CMK (cell line): ENCODE measurements at places on chromosomes 16 and 17.

GRCh38 chr16:67750466-67750865 lies 31.4 kb upstream of the GFOD2 start:
- DNase-seq: no peak

GRCh38 chr16:78599271-78599670 lies 499.8 kb downstream of the WWOX start:
- no peak for DNase-seq

- no peak for DNase-seq
Measured at GRCh38 chr16:90015586-90016338, 3.5 kb downstream of the DBNDD1 start.

DNA sequence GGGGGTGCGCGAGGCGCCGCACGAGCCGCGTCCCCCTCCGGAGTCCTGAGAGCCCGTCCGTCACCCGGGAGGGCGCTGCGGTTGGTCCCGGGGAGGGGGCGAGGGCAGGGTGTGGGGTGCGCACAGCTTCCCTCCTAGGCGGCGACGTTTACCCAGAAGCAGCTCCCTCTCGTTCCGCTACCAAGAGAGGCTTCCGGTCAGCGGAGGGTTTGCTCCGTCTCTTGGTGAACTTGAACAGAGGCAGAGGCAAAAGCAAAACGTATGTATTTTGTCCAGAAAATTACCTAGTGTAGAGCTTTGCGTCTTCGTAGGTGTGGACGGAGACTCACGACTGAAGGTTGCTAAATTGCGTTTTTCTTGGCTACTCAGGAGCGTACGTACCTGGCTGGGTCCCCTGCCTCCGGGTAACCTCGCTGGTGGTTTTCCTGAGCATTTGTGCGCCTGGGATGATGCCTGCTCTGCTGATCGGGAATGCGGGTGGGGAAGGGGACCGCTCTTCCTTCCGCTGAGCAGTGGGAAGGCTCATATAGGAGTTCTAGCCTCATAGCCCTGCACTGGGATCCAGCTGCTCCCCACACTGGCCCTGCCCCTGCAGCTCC lies 833 bp downstream of the WSCD1 start:
- no peak for DNase-seq

- DNase-seq: no peak
Measured at GRCh38 chr16:27374221-27374803, 27.7 kb upstream of the IL21R start.

DNA sequence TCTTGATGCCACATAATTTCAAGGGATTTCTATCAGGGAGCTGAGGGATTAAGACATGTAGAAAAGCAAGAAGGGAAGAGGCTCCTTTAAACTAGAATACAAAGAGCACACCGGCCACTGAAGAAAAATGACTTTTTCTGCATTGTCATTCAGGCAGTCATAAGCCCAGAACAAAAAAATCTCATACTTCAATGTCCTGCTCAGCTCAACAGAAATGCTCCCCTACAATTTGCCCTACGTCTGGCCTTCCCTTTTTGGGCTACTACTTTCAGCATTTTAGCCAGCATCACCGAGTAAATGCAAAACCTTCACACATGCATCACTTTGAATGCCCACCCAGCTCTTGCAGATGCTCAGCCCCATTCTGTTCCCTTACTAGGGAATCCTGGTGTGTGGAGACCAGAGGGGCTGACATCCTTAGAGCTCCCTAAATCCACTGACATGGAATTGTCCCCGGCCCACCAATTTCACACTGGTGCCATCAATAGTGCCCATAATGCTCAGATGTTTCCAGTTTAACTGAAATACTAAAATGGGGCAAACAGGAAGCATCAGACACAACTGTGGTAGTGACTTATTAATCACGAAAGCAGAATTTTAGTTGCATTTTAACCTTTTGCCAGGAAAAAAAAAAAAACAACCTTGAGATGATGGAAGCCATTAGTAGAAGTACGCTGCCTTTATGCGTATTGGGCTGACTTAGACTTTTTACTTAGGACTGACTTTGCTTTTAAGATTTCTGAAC lies 2.7 kb downstream of the MAP3K14 start:
- no peak for DNase-seq

DNA sequence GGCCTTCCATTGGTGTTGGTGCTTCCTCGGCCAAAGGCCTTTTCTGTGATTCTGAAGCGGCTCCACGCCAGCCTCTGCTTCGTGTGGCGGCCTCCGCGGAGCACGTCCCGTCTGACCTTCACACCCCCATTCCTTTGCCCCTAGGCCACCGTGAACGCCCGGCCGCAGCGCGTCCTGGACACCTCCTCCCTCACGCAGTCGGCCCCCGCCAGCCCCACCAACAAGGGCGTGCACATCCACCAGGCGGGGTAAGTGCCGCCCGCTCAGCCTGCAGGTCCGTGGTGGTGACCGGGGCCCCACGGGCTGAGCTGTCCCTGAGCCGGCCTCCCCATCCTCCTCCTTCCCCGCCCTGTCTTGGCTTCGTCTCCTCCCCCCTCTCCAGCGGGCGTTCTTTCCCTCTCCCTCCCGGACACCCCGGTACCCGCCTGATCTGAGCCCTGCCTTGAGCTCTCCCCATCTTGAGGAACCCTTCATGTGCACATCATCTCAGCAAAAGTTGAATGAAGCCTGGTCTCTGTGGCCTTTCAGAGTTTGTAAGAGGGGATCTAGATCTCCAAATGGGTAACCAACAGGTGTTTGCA lies 69.0 kb upstream of the CHMP6 start:
- no peak for DNase-seq

DNA sequence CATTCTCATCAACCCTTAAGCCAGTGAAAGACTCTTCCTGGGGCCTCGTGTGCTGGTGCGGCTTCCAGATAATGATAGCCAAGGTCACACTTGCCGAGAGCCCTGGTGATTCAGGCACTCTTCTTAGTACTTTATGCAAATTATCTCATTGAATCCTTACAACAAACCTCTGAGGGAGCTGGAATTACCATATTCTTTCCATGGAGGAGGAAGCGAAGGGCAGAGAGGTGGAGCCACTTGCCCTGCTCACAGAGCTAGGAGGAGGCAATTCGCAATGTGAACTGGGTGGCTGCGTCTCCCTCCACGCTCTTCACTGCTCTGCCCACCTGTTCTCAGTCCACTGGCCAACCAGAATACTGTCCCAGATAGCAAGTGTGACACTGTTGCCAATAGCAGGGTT lies 409.7 kb downstream of the SNX29 start:
- no peak for DNase-seq

- DNase-seq: no peak
Measured at GRCh38 chr16:88754109-88754911, 30.7 kb downstream of the PIEZO1 start.

DNA sequence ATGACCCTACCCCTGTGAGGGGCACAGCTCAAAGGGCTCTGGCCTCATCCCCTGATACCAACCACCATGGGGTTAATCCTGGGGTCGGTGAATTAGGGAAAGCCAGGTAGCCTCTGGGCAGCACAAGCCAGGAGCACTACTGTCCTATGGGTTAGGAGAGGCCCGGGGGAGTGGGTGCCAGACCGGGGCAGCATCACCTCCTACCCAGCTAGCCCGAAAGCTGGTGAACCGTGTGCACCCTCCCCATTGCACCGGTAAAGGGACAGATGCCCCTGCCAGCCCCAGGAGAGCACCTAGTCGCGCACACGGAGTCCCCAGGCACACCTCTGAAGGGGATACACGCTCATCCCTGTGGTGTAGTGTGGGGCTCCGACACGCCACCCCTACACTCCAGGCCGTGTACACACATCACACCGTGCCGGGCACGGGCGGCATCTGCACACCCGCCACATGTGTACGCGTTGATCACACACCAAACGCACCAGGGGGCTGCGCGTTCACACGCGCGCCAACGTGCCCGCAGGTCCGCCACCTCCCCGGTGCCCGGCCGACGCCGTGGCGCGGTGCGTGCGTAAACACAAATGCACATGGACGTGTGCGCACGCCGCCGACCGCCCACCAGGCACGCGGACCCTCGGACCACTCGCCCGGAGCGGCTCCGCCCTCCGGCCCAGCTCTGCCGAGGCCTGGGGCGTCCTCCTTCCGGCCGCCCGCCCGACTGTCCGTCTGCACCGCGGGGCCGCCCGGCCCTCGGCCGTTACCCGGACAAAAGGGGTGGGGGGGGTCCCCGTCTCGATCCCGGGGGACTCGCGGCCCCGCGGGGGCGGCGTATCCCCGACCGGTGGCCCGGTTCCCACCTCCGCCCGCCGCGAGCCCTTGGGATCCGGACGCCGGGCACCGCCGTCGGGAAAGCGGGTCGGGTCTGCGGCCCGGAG lies 785 bp downstream of the UBALD1 start:
- peak; percentile 61 for DNase-seq

DNA sequence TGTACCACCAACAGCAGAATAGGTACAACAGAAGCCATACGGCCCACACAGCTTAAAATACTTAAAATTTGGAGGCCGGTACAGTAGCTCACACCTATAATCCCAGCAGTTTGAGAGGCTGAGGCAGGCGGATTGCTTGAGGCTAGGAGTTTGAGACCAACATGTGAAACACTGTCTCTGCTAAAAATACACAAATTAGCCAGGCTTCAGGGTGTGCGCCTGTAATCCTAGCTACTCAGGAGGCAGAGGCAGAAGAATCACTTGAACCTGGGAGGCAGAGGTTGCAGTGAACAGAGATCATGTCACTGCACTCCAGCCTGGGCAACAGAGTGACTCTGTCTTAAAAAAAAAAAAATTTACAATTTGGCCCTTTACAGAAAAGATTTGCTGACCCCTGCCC lies 17.0 kb downstream of the GFOD2 start:
- no peak for DNase-seq

DNA sequence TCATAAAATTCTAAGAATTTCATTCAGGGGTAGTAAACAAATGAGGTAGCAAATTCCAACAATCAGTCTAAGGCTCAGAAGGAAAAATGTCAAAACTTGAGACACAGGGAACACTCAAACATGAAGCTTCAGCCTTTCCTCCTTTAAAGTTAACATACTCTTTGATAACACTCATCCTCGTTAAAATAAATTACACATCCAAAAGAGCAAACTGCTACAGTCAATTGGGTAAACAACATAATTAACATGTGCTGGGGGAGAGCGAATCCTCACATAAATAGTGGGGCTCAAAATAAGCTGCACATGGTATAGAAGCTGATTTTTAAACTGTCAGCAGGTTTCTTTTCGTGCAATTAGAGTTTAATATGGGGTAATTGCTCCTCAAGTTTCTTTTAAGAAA lies 12.9 kb downstream of the GRB2 start:
- no peak for DNase-seq

GRCh38 chr17:81253358-81254131 lies 14.4 kb downstream of the NDUFAF8 start:
- no peak for DNase-seq

DNA sequence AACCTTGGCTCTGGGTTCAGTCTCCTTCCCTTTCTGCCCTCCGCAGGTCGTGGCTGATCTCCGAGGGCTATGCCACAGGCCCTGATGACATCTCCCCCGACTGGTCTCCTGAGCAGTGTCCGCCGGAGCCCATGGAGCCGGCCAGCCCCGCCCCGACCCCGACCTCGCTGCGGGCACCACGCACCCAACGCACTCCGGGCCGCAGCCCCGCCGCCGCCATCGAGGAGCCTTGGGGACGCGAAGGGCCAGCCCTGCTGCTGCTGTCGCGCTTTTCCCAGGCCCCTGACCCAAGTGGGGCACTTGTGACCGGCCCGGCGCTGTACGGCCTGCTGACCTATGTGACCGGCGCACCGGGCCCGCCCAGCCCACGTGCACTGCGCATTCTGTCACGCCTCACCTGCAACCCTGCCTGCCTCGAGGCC lies 5.1 kb downstream of the ARMC5 start:
- DNase-seq: no peak

DNA sequence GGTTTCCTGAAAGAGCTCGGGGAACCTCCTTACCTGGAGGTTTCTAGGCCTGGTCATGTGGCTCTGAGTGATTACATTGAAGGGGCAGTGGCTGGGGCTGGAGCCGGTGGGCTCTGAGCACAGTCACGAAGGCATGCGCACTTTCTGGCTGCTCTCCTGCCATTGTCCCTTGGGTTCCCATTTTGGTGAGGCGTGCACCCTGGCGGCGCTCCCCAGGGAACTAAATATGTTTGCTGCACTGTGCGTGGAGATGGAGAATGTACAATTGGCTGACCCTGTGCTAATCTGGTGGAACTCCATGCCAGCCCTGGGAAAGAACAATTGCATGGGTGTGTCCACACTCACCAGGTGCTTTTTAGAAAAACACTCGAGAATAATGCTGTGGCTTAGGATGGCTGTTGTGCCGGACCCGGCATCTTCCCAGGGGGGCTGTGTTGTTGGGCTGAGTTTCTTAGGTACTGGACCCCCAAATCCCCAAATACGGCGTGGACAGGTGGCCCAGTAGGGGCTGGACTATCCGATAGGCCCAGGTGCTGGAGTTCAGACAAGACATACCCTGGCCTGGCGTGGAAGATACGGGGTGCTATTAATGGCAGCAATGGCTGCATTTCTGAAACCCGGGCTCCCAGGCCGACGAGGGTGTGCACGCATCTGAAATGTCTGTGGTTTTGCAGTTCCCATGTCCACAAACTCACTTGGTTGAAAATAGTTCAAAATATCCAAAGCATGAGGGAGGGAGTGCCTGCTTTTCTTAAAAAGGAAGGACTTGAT lies 230.5 kb downstream of the SEC14L1 start:
- no peak for DNase-seq

GRCh38 chr17:65039336-65039988 lies 17.1 kb downstream of the GNA13 start:
- no peak for DNase-seq

DNA sequence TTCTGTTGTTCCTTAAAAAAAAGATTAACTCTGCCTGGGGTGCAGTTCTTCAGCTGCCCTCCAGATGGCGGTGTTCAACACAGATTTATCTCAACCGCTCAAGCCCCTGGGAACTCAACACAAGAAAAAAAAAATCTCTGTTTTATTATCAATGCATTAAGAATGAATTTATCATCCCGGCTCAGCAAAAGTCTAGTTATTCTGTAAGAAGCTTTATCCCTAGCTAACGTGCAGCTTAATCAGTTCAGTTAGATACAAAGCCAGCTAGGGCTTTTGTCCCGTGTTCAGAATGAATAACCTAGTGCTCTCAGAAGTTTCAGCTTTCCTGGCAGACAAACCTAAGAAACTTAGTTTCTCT lies 475.9 kb upstream of the CCL2 start:
- peak; percentile 37 for DNase-seq

DNA sequence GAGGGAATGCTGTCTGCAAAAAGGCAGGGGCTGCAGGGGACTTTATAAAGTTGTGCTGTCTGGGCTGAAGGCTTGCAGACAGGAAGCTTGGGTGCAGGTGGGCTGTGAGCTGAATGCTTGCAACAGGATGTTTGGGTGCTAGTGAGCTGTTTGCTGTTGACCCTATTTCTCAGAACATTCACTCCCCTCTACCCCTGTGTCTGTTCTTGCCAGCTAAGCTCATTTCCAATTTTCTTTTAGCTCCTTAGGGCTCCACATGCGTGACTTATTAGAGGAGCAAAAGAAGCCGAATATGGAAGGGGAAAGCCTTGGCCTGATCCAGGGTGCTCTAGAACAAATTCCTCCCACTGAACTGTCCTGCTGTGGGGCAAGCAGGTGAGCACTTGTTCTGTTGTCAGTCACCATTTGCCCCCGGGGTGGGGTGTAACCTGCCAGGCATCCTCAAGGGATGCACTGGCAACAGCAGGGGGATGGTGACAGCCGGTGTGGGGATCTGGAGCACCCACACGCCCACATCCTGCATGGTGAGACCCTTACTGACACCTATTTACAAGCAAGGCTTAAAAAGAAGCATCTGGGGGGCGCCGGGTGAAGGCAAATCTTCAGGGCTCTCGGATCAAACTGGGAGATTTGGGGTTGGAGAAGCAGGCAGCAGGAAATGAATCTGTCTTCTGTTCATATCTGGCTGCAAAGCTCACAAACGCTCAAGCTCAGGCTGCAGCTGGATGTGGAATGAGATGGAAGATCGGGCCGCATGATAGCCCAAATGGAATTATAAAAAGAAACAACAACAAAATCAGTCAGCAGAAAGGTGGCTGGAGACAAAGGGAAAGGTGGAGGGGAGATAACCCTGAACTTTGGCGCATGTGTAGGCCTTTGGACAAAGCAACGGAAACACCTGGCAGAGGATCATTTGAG lies 21.1 kb upstream of the NUP93 start:
- no peak for DNase-seq
